ENCODE measurements at places on chromosomes 6 and 20. TPM values are rescaled to one million over a fixed set of nuclear protein-coding genes. Genes with fewer than 3 reads are reported as not detected.

DNA sequence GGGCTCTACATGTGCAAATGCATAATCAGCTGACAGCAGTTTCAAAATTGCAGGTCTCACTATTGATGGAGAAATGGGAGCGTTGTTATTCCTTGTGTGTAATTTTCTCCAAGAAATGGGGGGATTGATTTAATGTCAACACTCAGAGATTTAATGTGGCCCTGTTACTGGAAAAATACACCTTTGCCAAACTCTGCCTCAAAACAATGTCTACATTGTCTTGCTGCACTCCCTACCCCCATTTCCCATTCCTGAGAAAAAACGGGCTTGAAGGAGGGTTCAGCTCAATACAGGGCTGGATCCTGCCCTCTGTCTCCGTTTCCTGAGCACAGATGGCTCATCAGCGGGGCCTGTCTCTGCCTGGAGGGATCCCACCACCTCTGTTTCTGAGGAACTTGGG, 18.4 kb downstream of the EDN3 start:
- H3K4me1 ChIP-seq = peaks cover 10% of the 10 kb centered on the region
- no peaks in the 10 kb centered on the region for H3K36me3 ChIP-seq
- peak; percentile 13 for DNase-seq
- peak overlapping the region; percentile 29 for H3K27ac ChIP-seq

The HLA-DQA1 gene
- total RNA-seq = 66.1 TPM

DNA sequence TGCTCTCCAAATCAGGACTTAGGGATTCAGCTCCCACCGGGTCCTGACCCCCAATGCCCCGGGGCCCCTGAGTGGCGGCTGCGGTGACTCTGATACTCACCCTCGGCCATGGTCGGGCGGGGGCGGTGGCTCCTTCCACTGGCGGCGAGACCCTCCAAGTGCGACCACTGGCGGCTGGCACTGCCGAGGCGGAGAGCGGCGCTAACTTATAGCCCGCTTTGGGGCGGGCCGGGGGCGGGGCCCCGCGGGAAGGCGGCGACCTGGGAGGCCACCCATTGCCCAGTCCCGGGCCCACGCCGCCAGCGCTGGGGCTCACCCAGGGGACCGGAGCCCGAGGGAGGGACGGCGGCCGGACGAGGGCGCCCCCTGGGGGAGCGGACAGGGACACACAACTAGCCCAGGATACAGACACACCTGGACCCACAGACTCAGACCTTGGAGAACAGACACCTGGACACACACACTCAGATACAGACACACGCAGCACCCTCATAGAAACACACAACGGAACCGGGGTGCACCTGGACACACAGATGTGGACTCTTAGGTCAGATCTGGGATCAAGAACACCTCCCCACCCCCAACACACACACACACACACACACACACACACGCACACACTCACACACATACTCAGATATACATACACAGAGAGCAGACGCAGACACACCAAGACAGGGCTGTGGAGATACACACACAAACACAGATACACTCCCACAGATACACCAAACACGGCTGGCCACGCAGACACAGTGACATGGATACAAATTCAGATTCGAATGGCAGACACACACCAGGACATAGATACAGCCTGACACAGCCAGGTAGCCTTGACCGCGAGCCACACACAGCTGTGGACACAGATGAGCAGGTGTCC, at the start of gene TGM2:
TSS of gene TGM2 (minus strand) at position 182 of the 877 bp plus-strand sequence. CDS start at position 110, 72 bp downstream.
- no peaks in the 10 kb centered on the region for H3K4me1 ChIP-seq
- H3K4me3 ChIP-seq = no peak within 1 kb of the TSS
- peak; percentile 94 for DNase-seq
- H3K36me3 ChIP-seq = no peaks in the 10 kb centered on the region

The SOX12 gene
- total RNA-seq = 6.0 TPM

GRCh38 chr6:30855429-30856075, 28.8 kb upstream of the DDR1 start:
- H3K4me1 ChIP-seq = no peaks in the 10 kb centered on the region
- H3K27me3 ChIP-seq = no peaks in the 10 kb centered on the region
- H3K4me3 ChIP-seq = no peak overlapping the region
- DNase-seq = no peak
- H3K27ac ChIP-seq = no peak overlapping the region

GRCh38 chr6:84739866-84740208, 24.6 kb downstream of the TBX18 start:
- no peaks in the 10 kb centered on the region for H3K27me3 ChIP-seq
- no peaks in the 10 kb centered on the region for H3K4me1 ChIP-seq
- no peaks in the 10 kb centered on the region for H3K36me3 ChIP-seq
- DNase-seq = no peak

DNA sequence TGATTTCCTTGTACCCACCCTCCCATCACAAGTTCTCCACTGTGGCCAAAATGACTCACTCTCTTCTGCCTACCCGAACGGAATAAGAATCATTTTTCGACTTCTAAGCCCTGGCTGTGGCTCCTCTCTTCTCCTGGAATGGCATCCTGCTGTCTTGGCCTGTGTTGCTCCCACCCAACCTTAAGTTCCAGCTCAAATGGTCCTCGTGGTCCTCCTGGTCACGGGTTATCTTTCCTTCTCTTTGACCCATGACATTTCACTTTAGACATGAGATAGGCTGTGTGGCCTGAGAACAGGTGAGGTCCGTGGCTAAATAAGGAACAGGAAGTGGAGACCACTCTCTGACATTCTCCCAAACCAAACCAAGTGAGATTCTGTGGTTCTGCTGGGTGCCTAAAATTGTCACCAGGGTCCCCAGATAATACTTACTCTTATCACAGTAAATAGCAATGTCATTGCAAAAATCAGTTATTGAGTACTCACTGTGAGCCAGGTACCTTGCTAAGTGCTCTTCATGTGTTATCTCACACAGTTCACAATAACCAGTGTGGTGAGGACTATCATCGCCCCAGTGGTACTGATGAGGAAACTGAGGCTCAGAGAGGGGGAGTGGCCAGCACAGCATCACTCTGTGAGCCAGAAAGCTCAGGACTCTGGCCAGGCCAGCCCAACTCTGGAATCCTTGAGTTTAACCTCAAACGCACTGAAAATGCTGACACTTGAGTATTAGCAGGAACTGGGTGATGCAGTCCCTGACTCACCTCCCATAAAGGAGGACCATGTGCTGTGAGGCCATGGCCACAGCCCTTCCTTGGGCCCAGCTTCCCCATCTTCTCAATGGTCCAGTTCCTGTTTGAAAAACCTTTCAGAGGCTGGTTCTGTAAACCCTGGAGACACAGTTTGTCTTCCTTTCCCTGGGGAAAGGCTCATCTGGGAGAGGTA, 74.8 kb upstream of the SIRPA start:
- no peak overlapping the region for H3K4me3 ChIP-seq
- H3K27me3 ChIP-seq = no peaks in the 10 kb centered on the region
- peak overlapping the region; percentile 44 for H3K27ac ChIP-seq
- H3K36me3 ChIP-seq = no peaks in the 10 kb centered on the region
- no peaks in the 10 kb centered on the region for H3K4me1 ChIP-seq

- H3K27ac ChIP-seq = no peak overlapping the region
- H3K4me3 ChIP-seq = no peak overlapping the region
- H3K27me3 ChIP-seq = no peaks in the 10 kb centered on the region
- DNase-seq = no peak
These were observed 91.5 kb upstream of the SASH1 start for GRCh38 chr6:148250975-148251685.

- DNase-seq = no peak
- no peak overlapping the region for H3K27ac ChIP-seq
- H3K4me1 ChIP-seq = no peaks in the 10 kb centered on the region
These were observed 3.5 kb downstream of the SLC16A10 start for GRCh38 chr6:111090766-111091165.

GRCh38 chr6:79632580-79632979, 1.5 kb downstream of the SH3BGRL2 start:
- no peaks in the 10 kb centered on the region for H3K36me3 ChIP-seq
- H3K4me1 ChIP-seq = peaks cover 14% of the 10 kb centered on the region
- no peaks in the 10 kb centered on the region for H3K27me3 ChIP-seq
- H3K4me3 ChIP-seq = no peak overlapping the region

DNA sequence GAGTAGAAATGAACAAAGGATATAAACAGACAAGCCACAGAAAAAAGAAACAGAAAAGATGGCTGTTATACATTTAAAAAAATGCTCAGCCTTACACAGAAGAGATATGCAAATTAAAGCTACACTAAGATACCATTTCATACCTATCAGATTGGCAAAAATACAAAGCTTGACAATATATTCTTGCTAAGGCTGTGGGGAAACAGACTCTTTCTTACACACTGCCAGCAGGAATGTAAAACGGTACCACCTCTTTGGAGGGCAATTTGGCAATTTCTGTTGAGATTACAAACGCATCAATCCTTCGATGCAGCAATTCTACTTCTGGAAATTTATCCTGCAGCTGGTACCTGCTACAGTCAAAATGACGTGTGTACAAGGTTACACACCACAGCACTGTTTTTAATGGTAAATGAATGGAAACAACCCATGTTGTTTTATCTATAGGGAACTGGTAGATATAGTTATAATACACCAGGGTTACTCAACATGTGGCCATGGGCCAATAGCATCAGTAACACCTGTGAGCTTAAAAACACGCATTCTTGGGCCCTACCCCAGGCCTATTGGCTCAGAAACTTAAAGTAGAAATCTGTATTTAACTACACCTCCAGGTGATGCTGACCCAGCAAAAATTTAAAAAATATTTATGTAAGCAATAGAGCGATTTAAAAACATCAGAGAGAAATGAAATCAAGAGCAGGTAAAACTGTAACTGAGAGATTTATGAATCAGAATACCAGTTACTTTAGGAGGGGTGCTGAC, 53.3 kb downstream of the TRAM2 start:
- no peak for DNase-seq
- no peak overlapping the region for H3K27ac ChIP-seq
- no peak overlapping the region for H3K4me3 ChIP-seq
- no peaks in the 10 kb centered on the region for H3K36me3 ChIP-seq
- no peaks in the 10 kb centered on the region for H3K27me3 ChIP-seq

DNA sequence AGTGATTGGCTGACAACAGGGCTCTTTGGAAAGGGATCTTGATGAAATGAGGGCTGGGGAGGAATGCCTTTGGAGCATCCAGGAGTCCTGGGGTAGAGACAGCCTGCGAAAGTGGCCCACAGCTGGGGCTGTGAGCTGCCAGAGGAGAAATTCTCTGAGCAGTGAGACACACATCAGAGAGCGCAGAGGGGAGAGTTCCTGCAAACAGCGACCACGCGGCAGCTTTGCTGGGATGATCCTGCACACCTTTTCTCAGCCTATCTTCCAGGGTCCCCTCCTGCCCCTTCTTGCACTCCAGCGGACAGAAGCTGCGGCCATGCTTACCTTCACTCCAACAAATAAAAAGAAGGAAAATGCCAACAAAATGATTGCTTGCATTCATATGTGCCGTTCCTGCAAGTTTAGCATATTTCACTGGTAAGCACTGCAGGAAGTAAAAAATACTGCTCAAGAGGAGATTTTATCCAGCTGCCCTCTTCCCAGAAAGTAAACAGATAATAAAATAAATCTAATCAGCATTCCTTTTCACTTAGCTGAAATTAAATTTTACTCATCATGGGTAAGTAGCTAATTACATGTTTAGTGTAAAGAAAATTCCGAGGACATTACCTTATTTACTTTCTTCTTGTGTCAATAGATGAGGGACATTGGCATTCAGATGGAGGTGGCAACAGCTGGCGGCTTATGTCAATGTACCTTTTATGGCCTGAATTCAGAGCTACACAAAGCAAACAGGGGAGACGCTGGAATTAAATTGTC, 339.9 kb upstream of the ARID1B start:
- H3K4me1 ChIP-seq = peaks cover 5% of the 10 kb centered on the region
- no peaks in the 10 kb centered on the region for H3K36me3 ChIP-seq
- no peak for DNase-seq
- no peak overlapping the region for H3K27ac ChIP-seq
- no peaks in the 10 kb centered on the region for H3K27me3 ChIP-seq
- no peak overlapping the region for H3K4me3 ChIP-seq

The PROKR2 gene
- total RNA-seq = not detected

DNA sequence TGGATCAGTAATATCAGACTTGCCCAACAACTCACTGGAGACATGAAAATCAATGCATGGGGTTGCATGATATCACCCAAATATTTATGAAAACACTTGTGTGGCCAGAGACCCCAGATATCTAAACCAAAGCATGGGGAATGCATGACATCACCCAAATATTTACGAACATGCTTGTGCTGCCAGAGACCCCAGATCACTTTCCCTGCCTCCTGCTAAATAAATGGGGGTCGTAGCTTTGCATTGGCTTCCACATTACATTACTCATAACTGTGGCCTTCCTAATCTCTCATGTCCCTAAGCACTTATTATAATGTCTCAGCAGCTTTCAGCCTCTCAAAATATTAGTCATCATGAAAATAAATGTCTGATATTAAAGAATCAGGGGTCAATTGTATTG, 838.0 kb upstream of the DEFB115 start:
- no peak for DNase-seq
- H3K4me3 ChIP-seq = no peak overlapping the region
- no peaks in the 10 kb centered on the region for H3K27me3 ChIP-seq
- no peaks in the 10 kb centered on the region for H3K36me3 ChIP-seq
- no peaks in the 10 kb centered on the region for H3K4me1 ChIP-seq
- H3K27ac ChIP-seq = no peak overlapping the region

DNA sequence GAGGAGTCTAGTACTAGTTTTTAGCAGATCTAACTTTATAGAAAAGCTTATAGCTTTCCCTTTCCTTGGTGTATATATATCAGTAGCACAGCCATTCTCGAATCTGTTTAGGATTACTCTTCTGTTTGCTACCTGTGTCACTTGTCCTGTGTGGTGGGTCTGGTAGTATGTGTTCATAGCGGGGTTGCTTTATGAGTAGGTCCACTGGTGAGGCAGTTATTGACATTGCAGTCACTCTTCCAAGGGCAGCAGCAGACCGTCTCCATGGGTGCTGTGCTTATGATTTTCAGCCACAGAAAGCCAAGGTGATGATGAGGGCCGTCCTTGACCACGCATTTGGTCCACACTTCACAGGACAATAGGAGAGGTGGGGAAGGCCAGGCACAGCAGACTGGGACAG, 171.5 kb downstream of the CDKAL1 start:
- no peaks in the 10 kb centered on the region for H3K36me3 ChIP-seq
- H3K4me3 ChIP-seq = no peak overlapping the region
- no peak overlapping the region for H3K27ac ChIP-seq
- no peaks in the 10 kb centered on the region for H3K27me3 ChIP-seq
- no peak for DNase-seq
- H3K4me1 ChIP-seq = peaks cover 29% of the 10 kb centered on the region

All from pancreas (tissue), 10 donors.